ENCODE measurements at places on chromosomes 4 and X.

GRCh38 chr4:147440442-147440841 lies 40.5 kb upstream of the EDNRA start:
- DNase-seq: no peak

DNA sequence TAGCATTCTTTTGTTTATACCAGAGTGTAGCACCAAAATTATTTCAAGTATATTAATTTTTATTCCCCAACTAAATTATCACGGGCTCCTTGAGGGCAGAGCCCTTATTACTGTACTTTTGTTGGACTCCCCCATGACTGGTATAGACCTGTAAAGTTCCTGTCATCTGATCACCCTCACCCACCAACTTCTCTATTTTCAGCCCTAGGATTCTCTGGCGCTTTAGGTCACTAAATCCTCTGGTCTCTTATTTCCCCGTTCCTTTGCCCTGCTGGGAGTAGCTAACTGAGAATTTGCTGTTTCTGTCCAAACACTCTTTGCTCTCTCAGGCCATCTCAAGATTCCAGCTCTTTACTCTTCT lies 3.2 kb upstream of the XKRX start:
- no peak for DNase-seq

- no peak for DNase-seq
These were observed 17.9 kb upstream of the EXOSC9 start for GRCh38 chr4:121783210-121783609.

DNA sequence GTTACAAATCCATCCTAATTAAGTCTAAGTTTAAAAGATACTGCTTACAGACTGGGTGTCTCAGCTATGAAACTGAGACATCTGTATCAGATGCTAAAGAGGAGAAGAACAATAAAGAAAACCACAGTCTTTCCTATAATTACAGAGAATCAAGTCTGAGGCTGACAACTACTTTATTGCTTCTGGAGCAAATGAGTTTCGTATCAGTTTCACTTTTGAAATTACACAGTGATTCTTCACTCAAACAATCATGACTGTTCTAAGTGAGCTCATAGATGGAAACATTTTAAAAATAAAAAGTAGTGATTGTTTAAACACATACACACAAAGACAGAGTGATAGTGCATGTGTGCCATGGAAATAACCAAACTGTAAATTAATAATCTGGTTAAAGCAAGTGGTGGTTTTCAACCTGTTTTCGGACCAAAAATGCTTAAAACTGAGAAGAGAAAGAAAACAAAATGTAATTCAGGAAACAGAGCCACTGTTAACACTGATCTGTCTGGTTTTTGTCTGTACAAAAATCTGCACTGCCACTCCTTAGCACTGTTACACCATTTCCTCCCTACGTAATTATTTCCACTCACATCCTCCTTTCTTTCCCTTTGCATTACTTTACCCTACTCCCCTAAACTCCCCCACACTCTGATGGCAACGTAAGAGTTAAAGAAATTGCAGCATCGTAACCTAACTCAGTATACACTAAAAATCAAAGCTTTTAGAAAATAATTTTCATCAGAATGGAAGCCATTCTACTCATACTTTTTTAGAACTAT lies 12.5 kb downstream of the RFC1 start:
- DNase-seq: no peak

DNA sequence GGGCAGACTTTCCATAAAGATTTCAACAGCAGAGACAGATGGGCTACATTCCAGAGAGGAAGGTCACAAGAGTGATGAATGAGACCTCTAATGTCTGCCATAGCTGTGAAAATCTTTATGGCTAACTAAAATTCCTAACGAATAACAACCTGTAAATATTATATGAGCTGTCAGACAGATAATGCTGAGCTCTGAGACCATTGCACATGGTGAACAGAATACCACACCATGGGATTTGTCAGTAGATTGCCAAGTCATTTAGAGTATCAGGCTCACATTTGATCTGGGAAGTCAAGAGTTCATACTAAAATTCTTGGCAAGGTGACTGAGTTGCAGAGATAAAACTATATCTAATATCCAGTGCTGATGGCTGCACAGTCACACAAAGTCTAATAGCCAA lies 259.2 kb upstream of the FTHL17 start:
- no peak for DNase-seq

- no peak for DNase-seq
These were observed 8.8 kb downstream of the ENPEP start for GRCh38 chr4:110484767-110485166.

DNA sequence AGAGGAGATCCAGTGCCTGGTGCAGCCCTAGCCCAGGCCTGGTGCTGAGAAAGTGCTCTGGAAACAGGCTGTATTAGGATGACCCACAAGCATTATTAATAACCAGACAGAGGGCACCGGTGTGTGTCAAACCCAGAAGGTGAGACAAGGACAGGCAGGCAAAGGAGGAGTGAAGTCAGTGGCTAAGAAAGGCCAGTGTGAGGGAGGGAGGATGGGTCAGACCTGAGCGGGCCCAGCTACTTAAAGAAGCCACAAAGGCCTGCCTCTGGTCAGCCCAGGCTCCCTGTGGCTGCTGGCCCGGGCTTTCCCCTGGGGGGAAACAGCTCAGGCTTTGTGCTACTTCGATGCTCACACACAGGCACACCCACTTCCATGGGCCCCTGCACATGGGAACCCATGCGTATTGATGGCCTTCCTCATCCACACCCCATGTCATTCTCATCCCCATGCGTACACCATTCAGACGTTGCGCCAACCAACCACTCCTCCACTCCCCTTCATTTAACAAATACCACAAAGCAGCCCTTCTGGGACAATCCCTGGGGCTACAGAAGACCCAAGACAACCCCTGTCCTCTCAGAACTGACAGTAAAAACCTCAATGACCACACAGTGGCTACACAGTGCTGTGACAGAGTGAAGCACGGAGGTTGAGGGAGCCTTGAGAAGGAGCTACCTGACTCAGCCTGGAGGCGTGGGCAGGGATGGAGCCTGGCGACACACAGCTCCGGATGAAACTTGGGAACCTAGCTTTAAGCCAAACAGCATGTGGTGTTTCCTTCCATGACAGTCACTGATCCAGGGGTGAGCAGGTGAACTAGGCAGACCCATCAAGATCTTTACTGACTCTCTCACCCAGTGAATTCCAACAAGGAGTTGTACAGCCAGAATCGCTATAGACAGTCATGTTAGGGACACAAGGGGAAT lies 24.9 kb upstream of the MTM1 start:
- no peak for DNase-seq

DNA sequence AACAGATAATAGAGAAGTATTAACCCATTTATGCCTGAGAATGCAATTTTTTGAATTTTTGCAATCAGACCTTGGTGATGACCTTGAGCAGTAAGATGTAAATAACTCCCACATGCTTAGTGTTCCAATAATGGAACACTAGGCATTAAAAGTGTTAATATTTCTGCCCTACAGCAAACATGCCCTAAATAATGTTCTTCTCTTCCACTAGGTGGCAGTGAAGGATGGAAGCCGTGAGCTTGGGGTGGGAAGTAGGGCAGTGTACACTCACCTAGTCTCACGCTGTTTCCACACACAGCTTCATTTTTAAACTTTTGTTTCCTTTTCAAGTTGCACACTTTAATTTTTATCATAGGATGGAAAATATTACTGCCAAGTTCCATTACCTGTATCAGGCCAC lies 613.1 kb upstream of the HS3ST1 start:
- no peak for DNase-seq

DNA sequence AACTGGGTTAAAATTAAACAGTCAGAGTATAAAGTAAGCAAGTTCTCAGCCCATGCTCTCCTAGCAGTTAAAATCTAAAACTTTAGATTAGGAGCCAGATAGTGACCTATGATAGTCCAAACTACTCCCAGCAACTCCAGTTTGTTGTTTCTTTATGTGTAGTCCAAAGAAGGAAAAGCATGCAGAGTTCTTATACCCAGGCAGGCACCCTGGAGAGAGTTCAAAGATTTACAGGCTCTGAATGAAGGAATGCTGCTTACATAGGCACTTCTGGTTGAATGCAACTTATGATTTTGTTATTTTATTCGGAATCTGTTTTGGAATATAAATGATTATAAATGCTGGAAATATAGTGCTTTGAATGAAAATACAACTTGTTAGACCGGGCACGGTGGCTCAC lies 67.2 kb downstream of the GPAT3 start:
- no peak for DNase-seq

DNA sequence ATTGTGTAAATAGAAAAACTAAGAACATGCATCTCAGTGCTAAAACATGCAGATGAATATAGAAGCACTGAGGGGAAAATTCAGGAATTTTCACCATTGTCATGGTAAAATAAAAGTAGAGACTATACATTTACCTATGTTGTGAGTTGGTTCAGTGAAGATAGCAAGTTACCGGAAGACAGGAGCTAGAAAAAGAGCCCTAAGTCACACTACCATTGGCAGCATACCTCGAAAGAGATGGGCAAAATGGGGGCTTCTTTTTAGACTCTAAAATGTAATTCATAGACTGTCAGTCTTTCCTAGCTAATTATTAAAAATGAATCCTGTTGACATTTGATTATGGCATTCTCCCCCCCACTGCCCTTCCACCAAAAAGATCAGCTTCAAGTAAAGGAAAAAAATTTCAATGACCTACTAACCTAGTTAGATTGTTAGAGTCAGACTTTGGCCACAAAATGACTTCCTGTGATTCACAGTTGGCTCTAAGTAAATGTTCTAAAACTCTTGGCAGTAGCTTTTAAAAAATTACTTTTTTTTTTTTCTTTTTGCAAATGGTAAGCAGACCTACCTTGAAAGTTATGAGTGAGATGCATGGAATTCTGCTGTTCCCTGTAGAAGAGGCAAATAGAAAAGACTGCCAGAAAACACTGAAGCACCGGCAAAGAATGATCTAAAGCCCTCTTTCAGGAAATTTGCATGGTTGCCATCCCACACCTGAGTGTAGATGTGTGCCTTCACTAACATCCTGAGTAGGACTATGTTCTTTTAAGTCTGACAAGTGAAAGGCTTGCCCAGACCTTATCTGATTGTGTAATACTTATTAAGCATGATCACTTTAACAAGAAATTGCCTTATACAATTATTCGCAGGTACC lies 26.4 kb upstream of the ARSJ start:
- no peak for DNase-seq

- DNase-seq: no peak
These were observed 33.8 kb downstream of the ENOX2 start for GRCh38 chrX:130869239-130869638.

GRCh38 chr4:7368296-7368695 lies 66.4 kb downstream of the PSAPL1 start:
- no peak for DNase-seq

All from posterior vena cava (tissue), 2 donors.